SK-N-MC (cell line): ENCODE measurements at places on chromosomes 6 and 20.

GRCh38 chr20:32130965-32131364 is 21.5 kb downstream of the TM9SF4 start:
- DNase-seq, result no peak

DNA sequence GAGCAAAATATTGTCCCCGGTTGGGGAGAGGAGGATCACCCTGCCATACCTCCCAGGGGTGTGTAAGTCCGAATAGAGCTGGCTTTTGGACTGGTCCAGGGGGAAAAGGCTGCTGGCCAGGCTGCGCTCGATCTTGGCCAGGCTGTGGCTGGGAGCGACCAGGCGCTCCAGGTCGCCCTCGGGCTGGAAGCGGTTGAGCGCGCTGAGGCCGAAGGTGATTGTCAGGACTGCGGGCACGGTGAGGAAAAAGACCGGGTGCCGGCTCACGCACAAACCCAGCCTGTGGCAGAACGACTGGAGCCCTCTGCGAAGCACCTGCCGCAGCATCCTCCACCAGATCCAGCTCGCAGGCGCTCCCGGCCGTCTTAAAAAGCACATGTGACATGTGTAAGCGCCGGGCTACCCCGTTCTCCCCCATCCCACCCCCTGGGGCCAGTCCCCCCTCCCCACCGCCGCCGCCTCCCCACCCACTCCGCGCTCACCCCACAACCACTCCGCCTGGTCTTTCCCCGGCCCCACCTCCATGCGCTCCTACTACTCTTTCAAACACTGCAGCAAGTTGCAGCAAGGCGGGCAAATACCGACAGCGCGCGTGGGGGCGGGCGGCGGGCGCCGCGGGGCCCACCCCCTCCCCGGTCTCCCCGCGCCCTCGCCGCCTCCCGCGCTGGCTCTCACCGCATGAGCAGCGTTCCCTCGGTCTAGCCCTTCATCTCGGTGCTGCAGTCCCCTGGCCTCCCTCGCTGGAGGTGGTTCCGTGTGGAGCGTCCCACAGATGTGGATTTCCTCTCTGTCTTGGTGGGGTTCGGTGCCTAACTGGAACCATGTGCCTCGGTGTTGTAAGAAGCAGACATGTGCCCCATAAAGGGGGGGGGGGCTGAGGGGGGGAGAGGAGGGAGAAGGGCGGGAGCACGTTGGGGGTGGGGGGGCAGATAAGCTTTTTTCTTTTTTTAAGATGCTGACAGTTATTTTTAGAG is 42.4 kb downstream of the PTCHD4 start:
- no peak for DNase-seq

- no peak for DNase-seq
Measured at GRCh38 chr6:40391086-40391485, 196.1 kb downstream of the LRFN2 start.

DNA sequence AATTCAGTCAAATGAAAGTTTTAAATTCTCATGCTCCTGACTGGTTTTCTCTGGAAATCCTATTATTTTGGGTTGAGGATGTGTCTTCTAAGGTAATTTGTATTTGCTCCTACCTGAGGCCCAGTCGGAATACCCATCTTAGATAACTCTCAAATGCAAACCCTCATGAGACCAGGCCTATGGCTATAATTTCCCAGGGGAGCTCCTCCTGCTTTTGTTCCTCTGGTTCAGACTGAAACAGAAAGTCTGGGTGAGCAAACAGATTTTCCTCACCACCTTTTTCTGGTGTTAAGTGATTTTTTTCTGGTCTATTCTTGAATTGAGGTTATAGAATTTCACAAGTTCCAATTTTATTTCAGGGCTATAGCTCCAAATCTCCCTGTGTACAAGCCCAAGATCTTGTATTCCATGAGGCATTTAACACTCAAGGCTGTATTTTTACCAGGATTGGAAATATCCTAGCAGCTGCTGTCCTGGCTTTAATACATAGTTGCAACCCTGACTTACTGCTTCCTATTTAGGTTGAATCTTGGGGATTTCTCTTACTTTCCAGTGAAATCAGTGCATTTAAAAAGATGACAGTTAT is 169.1 kb upstream of the PTCHD4 start:
- DNase-seq, result no peak

GRCh38 chr6:35544769-35545361 is 32.2 kb upstream of the TULP1 start:
- DNase-seq, result no peak

DNA sequence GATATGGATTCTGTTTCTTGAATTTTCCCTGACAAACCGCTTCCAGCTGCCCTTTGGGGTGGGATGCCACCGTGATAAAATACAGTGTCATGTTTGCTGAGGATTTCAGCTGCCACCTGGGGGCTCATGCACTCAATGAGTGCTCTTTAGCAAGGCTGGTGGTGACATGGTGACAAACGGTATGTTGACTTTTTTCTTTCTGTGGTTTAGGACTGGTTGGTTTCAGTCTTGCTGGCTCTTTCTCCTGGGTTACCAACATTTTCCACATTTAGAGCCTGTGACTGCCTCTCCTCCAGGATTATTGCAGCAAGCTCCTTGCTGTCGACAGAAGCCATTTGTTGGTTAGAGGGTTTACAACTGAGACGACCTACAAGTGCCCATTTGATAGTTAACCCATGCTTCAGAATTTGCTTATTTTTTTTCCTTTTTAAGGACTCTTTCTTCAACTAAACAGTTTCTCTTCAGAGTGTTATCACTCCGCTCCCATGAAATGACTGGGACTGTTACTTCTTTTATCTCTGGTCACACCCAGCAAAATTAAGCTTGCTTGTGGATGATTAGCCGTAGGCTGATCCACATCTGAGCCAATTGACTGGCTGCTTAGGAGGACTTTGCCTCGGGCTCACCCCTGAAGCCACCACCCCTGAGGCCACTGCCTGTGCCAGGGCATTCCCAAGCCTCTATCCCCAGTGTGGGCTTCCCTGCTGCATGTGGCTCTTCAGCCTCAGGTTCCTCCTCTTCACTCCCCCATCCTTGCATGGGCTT is 48.4 kb upstream of the CDYL start:
- DNase-seq, result no peak

- no peak for DNase-seq
Measured at GRCh38 chr6:143264986-143265764, 185.3 kb downstream of the ADAT2 start.

DNA sequence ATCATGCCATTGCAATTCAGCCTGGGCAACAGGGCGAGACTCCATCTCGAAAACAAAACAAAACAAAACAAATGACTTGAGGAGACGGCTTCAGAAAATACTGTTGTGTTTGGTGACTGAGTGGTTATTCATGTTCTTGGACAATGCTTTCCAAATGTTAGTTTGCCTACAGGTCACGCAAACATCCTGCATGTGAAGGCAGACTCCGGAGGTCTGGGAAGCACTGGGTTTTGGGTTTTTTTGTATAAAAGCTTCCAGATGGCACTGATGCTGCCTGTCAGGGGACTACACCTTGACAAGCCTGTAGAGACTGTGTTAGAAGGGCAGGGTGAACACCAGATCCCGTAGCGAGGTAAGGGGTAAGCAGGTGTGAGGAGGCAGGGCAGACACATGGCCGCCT is 81.7 kb downstream of the THBS2 start:
- no peak for DNase-seq
